Cardiac fibroblast (primary cell): ENCODE measurements at places on chromosomes 5 and 9.
A peak's percentile ranks its signal among the peaks of the same experiment; 100 is the strongest.

DNA sequence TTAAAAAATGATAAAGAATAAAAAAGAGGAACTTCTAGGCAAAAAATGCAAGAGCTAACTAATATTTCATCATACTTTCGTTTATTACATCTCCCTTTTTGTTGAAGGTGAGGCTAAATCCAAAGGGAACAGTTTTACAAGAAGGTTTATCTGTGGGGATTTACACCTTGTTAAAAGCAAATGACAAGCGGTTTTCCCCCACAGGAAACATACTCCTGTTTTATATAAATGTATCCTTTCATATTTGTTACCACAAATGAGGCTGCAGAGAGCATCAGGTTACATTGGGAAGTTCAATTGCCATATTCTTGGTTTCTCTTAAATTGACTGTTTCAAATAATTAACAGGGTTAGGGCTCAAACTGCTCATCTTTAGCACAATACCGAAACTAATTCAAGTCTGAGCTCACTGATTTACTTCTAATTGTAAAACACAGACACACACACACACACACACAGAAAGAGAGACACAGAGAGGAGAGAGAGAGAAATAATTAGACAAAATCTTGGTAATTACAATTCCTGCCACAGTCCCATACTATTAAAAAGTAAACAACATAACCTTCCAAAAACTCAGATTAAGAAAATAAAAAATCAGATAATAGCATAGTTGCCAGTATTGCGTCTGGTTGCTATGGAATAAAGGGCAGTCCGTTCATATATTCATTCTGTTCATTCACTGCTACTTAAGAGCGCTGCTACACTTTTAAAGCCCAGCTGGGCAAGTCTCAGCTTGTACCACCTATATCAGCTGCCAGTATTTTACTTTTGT is 17.1 kb downstream of the RFX3 start:
- DNase-seq = peak; percentile 5

DNA sequence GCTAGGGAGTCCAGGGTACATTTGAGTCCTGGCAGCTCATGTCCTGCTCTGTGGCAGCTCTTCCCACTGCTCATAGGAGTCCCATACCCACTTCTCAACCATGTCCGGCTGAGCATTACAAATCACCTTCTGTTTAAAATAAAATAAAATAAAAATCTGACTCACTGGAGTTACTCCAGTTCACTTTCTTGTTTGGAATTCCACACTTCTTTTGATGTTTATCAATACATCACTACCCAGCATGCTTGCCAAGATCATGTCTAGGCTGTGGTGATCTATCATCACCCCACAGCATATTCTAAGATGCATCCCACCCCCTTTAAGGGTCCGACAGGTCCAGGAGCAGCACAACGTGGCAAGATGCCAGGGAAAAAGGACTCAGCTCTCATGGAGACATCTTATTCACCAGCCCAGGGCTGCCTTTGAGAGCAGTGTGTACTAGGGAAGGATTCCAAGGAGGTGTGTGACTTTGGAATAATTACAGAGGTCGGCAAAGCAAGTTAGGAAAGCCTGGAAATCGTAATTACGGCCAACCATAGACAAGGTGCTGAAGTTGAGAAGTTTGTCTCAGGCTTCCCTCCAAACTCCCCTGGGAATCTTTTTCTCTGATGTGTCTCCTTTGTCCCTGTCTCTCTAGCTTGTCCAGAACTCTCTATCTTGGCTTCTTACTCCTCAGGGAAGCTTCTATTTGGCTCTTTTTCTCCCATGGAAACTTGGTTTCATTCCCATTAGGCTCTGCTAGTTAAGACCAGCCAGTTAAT is 111.4 kb upstream of the SLC1A3 start:
- DNase-seq = peak; percentile 17

- DNase-seq = no peak
Observed at GRCh38 chr5:174363934-174364333, 318.4 kb downstream of the NSG2 start.

DNA sequence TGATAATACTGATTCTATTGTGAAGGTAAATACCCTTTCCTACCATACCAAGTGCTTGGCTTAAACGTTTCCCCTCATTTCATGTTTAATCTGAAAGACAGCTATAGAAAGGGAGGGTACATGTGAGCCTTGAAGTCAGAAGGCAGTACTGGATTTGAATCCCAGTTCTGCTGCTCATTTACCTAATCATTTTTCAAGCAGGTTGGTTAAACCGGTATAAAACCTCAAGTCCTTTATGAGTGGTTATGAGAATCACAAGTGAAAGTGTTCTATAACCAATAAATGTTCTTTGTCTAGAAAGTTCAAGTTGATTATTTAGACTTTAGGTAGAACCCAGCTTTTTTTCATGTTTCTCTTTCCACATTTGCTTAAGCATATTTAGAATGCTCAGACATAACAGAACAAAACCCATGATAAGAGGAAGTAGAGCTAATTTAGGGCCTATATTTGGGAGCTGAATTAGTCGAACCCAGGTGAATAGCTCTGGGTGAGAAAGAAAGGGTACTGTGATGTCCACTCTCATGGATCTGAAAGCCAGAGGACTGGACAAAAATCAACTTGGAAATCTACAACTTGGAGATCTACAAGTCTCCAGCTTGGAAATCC is 29.7 kb upstream of the F2RL2 start:
- DNase-seq = no peak

DNA sequence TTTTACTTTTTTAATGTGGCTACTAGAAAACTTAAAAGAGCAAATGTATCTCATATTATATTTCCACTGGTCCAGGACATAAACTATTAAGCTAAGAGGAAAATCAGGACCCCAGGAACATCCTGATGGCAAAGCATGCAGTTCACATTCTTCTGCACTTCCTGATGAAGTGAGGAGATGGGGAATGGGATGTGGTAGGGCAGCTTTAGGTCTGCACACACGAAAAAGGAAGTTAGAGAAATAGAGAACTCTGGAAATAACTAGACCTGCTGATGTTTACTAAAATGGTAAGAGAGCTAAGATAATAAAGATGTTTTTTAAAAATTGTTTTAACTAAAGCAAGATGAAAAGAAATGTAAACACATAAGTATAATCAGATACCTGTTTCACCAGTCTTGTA is 39.7 kb upstream of the NIPBL start:
- DNase-seq = no peak

GRCh38 chr5:141094481-141095262 is at the start of gene PCDHB2:
Gene PCDHB2 (plus strand): TSS chr5:141094615. CDS start chr5:141094791, 176 bp downstream.
- peak; percentile 19 for DNase-seq

DNA sequence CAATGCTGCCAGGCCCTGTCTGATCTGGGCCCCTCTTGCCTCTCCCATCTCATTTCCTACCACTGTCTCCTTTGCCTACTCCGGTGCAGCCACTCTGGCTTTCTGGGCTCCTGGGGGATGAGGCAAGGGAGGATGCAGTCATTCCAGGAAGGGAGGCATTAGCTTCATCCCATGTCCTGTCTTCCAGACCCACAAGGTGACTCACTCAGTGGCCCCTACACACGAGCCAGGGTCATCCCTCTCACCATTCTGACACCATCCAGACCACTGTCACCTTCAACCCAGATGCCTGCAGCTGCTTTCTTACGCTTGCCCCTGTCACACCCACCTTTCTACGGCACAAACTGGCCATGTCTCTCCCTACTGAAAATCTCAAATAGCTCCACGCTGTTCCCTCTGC is 19.1 kb downstream of the ACSL6 start:
- no peak for DNase-seq

DNA sequence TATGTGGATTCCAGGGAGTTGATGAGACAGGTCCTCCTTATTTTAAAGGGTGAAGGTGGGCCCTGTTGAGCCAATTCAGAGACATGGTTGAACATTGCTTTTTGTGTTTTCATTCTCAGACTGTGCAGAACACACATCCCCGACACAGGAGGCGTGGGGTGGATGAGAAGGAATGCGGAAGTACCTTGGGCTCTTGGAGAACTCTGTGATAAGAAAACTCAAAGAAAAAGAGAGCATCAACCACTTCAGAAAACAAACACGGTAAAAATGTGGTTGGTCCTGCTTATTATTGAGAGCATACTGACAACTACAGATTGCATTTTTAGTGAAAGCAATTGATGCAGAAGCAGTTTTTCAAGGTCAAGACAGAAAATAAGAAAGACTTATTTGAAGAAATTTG is 659.8 kb downstream of the IRX1 start:
- no peak for DNase-seq

DNA sequence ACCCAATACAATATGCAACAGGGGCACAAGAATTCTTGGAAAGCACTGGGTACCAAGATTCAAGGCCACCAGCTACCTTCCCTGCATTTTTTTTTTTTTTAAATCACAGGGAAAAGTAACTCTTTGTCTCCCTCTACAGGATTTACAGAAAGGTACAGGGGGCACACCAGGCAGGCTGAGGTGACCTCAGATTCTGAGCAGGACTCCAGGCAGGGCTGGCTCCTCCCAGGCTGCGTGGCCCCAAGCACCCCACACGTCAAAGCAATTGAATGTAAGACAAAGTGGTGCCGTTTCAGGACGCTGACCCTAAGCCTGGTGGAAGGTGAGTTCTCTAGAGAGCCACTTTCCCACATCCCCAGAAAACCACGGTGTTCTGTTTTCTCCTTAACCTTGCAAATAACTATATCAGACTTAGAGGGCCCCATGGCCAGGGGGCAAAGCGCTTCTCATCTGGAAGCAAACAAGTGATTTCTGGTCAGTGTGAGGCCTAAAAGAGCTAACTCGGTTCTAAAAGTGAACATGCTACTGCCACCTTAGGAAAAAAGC is 222.6 kb downstream of the ROR2 start:
- peak; percentile 65 for DNase-seq

DNA sequence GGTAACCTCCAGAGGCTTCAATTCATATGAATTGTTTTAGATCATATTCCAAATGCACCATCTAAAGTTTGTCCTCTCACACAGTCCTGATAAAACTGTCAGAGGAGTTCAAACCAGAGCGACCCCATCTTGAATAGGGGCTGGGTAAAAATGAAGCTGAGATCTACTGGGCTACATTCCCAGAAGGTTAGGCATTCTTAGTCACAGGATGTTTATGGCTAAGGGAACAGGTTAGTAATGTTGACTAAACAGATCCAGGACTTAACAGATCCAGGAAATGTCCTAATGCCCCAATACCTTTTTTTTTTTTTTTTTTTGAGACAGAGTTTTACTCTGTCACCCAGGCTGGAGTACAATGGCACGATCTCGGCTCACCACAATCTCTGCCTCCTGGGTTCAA is 192.6 kb upstream of the PRDM9 start:
- DNase-seq = peak; percentile 15

DNA sequence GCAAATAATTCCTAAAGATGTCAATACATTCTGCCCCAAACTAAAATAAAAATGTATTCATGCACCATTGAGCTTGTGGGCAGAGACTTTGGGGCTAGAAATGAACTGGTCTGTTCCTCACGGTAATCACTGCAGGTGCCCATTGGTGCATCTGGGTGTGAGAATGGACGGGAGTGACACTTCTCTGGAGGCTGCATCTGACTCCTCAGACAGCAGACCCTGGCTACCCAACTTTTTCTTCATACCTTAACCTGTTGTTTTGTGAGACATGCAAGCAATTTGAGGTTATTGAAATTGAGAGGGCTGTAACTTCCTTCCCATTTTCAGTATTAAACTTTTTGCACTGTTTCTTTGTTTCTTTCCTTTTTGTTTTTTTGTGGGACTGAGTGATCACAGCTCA is 333.4 kb downstream of the ICE1 start:
- DNase-seq = no peak

DNA sequence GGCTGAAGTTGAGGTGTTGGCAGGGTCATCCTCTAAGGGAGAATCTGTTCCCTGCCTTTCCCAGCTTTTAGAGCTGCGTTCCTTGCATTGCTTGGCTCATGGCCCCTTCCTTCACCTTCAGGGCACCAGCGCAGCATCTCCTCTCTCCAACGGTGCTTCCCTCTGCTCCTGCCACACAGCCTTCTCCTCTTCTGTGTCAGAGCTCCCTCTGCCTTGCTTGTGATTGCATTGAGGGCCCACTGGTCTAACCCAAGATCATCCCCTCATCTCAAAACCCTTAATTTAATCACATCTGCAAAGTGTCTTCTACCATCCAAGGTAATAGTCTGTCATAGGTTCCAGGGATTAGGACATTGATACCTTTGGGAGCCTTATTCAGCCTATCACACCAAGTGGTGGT is 205.7 kb upstream of the TBCA start:
- DNase-seq = no peak

DNA sequence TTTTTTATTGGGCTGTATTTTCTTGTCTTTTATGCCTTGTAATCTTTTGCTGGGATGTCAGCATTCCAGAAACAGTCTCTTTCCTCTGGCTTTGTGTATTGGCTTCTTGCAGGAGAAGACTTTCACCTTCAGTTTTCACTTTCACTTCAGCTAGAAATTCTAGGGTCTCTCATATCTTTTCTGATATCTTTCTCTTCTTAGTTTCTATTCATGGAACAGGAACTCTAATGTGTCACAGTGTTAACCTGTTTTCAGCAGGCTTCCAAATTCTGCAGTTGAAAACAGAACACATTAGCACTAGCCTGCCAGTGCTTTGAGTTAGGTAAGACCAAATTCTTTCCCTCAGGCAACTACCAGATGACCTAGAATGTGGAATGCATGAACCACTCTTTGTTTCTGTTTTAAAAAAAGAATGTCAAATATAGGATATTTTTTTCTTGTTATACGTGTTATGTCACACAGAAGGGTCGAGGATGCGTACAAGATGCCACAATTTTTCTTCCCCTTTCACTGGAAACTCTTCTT is 164.7 kb downstream of the TUSC1 start:
- no peak for DNase-seq

DNA sequence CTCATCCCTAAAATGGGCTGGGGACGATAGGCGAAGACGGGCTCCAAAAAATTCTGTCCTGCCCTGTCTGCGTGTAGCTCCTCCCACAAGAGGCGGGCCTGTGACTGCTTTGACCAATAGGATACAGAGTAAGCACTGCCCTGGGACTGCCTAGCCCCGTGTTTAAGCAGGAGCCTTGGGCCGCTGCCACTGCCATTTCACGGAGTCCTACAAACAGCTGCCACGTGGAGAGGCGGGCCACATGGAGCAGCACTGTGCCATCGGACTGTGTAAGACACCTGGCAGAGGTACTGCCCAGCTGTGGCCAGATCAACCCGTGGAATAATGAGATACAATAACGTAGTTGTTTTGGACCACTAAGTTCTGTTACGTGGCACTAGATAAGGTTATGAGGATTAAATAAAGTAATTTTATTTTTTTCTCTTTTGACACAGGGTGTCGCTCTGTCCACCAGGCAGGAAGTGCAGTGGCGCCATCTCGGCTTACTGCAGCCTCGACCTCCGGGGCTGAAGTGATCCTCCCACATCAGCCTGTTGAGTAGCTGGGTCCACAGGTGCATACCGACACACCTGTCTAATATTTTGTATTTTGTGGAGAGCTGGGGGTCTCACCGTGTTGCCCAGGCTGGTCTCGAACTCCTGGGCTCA is 87.2 kb downstream of the LMNB1 start:
- no peak for DNase-seq

- peak; percentile 44 for DNase-seq
Observed at GRCh38 chr5:55665065-55665464, 47.1 kb downstream of the SLC38A9 start.

GRCh38 chr9:82597241-82598203 is 465.4 kb downstream of the RASEF start:
- DNase-seq = no peak

- no peak for DNase-seq
Observed at GRCh38 chr5:150242251-150242894, 47.2 kb downstream of the CAMK2A start.

- DNase-seq = no peak
Observed at GRCh38 chr5:90479611-90480385, 5.1 kb downstream of the POLR3G start.
